ENCODE measurements at places on chromosomes 11 and 22. TPM values are rescaled to one million over a fixed set of nuclear protein-coding genes. Genes with fewer than 3 reads are reported as not detected.

The MMP27 gene
- not detected for total RNA-seq

The NFAM1 gene
- total RNA-seq: 0.66 TPM

The APOBEC3A gene
- total RNA-seq: not detected

The CCDC83 gene
- total RNA-seq: not detected

The ELFN2 gene
- 1.6 TPM for total RNA-seq

The OR52N4 gene
- total RNA-seq: not detected

The OR5A1 gene
- total RNA-seq: not detected

All from body of pancreas (tissue), 4 donors.